ENCODE measurements at places on chromosomes 6 and 20.
A peak's percentile ranks its signal among the peaks of the same experiment; 100 is the strongest.

DNA sequence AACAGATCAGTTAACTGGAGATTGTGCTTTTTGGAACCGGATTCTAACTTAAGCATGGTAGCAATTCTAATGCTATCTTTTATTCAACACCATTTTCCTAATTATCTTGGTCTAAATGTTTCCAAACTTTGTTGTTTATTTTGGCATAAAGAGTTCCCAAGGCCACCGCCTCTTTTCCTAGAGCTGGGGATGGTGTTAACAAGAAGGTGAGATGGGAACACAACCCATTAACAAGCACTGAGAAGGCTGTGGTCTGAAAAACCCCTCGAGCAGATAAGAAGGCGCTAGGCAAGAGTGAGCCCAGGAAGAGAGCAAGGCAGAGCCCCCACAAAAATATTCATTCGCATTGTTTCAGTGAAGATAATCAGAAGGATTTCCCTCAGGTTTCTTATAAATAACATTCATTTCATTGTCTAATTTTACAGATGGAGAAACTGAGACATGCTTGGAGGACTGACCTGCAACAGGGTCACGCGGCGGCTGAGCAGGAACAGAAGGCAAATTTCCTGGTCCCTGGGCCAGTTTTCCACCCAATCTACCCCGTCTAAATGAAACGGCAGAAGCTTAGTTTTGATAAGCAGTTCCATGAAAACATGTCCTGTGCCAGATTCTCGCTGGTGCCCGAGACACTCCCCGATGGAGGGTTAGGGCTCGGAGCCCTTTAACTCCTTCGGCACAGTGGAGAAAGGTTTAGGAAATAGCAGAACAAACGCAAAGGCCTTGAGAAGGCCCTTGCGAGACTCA lies 155.6 kb downstream of the FOXC1 start:
- no peaks in the 10 kb centered on the region for H3K36me3 ChIP-seq
- H3K4me3 ChIP-seq, result no peak overlapping the region
- peaks cover 6% of the 10 kb centered on the region for H3K4me1 ChIP-seq
- H3K27ac ChIP-seq, result no peak overlapping the region

DNA sequence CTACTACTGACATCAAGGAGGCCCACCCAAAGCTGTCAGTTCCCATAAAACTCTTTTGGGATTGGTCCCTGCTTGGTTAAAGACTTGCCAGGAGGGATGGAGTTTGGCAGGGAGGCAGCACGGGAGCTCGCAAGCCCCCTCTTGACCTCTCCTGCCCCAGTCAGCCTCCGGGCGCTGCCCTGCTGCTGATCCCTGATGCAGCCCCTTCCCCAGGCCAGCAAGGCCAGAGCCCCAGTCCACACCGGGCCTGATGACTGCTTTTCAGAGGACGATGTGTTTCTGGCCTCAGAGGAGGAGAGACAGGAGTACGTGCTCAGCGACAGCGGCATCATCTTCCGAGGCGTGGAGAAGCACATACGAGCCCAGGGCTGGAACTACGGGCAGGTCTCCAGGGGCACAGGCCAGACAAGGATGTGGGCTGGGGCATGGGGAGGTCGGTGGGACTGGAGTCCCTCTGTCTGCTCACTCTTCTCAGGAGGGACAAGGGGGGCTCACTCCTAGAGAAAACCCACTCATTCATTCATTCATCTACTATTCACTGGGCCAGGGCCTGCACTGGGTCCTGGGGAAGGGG lies 15.6 kb downstream of the TGM6 start:
- no peak overlapping the region for H3K4me3 ChIP-seq
- no peak for DNase-seq
- peaks cover 10% of the 10 kb centered on the region for H3K27me3 ChIP-seq
- no peaks in the 10 kb centered on the region for H3K4me1 ChIP-seq

- no peak for DNase-seq
- H3K27ac ChIP-seq, result no peak overlapping the region
- no peaks in the 10 kb centered on the region for H3K36me3 ChIP-seq
- H3K27me3 ChIP-seq, result peaks cover 7% of the 10 kb centered on the region
- H3K4me1 ChIP-seq, result peaks cover 2% of the 10 kb centered on the region
These were observed 37.2 kb downstream of the TMEM14A start for GRCh38 chr6:52707963-52708680.

DNA sequence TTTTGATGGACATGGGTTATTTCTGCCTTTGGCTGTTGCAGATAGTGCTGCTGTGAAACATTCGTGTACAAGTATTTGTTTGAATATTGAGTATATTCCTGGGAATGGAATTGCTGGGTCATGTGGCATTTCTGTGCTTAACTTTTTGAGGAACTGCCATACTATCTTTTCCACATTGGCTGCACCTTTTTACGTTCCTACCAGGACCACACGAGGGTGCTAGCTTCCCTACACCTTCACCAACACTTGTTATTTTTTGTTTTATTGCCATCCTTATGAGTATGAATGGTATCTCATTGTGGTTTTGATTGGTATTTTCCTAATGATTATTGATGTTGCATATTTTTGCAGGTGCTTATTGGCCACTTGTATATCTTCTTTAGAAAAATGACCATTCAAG lies 47.8 kb upstream of the PLCG1 start:
- peak overlapping the region; percentile 43 for H3K27ac ChIP-seq
- no peak overlapping the region for H3K4me3 ChIP-seq
- peaks cover 14% of the 10 kb centered on the region for H3K36me3 ChIP-seq

DNA sequence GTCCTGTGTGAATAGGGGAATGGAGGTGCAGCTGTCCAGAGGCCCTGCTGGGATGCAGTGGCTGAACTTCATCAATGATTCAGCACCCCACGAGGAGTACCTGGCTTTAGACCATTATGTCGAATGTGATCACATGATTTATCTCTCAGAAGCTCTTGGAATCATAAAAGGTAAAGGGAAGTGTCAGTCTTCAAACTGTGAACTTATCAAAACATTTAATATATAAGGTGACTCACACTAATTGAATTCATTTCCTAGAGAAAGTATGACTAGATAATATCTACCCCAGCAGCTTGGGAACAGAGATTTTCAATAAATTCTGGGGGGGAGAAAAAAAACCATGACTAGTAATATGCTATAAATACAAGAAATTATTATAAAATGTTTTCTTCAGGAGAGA lies 29.5 kb downstream of the ALDH8A1 start:
- H3K4me1 ChIP-seq, result no peaks in the 10 kb centered on the region
- no peak for DNase-seq
- peaks cover 6% of the 10 kb centered on the region for H3K36me3 ChIP-seq
- H3K4me3 ChIP-seq, result no peak overlapping the region
- H3K27ac ChIP-seq, result no peak overlapping the region
- H3K27me3 ChIP-seq, result peaks cover 21% of the 10 kb centered on the region

DNA sequence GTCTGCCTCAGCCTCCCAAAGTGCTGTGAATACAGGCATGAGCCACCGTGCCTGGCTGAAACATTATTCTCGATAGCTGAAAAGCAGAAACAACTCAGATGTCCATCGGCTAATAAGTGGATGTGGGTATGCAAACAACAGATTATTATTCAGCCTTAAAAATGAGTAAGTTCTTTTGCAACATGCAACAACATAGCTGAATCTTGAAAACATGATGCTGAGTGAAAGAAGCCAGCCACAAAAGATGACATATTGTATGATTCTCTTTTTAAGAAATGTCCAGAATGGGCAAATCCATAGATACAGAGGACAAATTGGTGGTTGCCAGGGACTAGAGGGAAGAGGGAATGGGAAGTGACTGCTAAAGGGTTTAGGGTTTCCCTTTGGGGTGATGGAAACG lies 61.7 kb downstream of the RIOK1 start:
- peaks cover 2% of the 10 kb centered on the region for H3K4me1 ChIP-seq
- H3K27me3 ChIP-seq, result peaks cover 48% of the 10 kb centered on the region
- no peak overlapping the region for H3K27ac ChIP-seq
- H3K36me3 ChIP-seq, result no peaks in the 10 kb centered on the region

DNA sequence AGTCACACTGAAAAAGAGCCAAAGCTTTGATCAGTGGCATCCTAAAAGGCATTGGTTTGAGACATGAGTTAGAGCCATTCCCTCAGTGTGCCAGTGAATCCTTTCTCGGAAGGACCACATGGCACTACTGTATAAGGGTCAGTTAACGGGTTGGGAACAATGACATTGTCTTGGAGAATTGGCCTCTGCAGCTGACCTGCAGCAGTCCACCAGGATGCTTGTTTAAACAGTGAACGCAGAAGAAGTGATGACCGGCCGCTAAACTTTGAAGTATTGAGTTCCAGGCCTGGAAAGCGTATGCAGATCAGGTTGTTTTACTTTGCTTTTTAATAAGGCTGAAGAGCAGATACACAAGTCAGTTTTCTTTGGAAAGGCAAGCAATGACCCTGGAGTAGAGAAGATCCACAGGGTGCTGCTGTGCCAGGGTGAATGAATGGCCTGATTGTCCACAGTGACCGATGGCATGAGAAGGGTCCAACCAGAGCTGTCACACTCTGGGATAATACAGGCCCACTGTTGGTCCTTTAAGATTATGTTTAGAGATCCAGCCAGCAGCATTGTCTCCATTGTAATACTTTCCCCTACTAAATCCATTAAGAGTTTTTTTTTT lies 57.8 kb downstream of the GMPR start:
- H3K4me1 ChIP-seq, result no peaks in the 10 kb centered on the region
- no peak overlapping the region for H3K4me3 ChIP-seq
- DNase-seq, result no peak
- H3K27me3 ChIP-seq, result no peaks in the 10 kb centered on the region
- H3K36me3 ChIP-seq, result no peaks in the 10 kb centered on the region
- no peak overlapping the region for H3K27ac ChIP-seq
